ENCODE measurements at places on chromosomes 16 and 17.

- no peak for DNase-seq
Observed at GRCh38 chr16:88566158-88566557, 4.0 kb upstream of the ZC3H18 start.

- no peak for DNase-seq
Observed at GRCh38 chr16:73504591-73505575, 457.0 kb upstream of the ZFHX3 start.

GRCh38 chr16:4052801-4053293 lies 63.4 kb downstream of the ADCY9 start:
- DNase-seq, result no peak

DNA sequence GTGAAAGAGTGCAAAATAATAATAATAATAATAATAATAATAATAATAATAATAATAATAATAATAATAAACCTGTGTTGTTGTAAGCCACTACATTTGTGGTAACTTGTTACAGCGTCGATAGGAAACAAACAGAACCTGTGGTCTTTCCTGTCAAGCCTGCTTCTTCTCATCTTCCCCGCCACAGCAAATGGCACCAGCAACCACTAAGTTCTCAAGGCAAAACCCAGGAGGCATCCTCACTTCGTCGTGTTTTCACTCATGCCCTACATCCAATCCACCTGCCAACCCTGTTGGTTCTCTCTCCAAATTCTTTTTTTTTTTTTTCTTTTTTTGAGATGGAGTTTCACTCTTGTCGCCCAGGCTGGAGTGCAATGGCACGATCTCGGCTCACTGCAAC lies 34.2 kb downstream of the ITGAE start:
- DNase-seq, result no peak

- no peak for DNase-seq
Observed at GRCh38 chr17:65404761-65405160, 156.7 kb downstream of the AXIN2 start.

DNA sequence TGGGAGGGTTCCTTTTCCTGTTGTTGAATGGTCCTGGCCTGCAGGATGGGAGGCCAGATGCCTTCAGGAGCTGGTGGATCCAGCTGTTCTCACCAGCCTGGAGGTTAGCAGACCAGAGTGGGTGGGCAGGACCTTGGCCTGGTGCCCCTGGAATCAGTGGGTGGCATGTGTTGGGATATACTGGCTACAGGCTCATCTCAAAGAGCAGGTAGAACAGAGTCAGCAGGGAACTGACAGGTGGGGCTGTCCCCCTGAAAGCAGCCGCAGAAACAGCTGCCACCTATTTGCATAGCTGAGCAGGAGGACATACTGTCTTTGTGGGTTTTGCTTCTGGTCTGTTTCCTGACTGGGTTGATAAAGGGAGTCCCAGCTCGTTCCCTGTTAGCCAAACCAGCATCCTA lies 144.1 kb downstream of the RAB11FIP4 start:
- no peak for DNase-seq

DNA sequence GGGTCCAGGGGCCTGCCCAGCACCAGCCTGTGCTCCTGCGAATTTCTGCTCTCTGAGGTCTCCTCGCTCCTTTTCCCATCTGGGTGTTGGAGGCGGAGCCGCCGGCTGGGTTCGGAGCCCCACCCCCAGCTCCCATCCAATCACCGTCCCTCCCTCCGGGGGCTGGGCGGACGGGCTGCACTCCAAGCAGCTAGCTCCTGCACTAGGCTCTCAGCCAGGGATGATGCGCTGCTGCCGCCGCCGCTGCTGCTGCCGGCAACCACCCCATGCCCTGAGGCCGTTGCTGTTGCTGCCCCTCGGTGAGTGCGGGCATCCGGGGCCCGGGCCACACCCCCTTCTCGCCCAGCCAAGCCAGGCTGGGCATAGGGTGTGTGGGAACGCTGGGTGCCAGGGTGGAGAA lies at the start of gene NRN1L:
Gene NRN1L (plus strand): TSS at position 202 of the 400 bp plus-strand sequence. CDS start 19 bp downstream, at position 221.
- DNase-seq, result peak; percentile 86

DNA sequence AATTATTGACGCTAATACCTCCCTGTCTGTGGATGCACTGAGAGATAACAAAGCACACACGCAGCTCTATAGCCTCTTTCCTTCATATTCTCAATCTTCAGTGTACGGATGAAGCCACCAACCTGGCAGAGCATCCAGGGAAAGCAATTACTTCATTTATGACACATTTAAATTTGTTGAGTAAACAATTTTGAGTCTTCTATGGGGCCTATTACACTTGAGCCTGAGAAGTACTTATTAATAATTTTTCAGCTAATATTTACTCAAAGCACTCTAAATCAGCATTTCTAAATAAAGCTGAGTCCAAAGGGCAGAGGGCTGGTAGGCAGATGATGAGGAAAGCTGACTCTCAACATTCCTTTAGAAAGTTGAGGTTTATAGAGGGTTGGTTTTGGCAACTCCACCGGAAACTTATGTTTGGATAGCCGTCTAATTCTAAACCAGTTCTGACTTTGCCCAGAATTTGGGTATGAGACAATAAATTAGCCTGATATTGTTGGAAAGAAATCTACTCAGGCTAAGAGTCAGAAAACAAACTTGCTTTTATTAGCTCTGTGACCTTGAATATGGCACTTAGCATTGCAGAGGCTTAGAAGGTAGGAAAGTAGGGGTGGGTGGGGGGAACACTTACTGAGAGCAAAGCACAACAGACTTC lies 643.5 kb downstream of the CDH11 start:
- no peak for DNase-seq

DNA sequence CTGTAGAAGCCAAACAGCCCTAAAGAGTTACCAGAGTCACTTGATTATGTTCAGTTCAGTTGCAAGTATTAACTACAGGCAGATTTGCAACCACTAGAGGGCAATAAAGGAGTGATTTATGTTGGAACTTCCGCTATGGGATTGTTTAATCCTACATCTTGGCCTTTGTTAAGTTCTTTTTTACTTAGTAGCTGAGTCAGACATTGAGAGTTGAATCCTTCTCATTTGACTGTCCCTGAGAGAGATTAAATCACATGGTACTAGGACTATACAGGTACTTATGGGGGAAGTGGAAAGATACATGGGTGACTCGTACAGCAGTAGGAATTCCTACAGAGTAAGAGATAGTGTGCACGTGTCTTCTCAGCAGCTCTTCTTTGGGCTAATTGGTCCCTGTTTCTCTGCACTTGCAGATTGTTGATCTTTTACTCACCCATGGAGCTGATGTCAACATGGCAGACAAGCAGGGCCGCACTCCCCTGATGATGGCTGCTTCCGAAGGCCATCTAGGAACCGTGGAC lies 40.3 kb downstream of the CYB561 start:
- peak; percentile 22 for DNase-seq

DNA sequence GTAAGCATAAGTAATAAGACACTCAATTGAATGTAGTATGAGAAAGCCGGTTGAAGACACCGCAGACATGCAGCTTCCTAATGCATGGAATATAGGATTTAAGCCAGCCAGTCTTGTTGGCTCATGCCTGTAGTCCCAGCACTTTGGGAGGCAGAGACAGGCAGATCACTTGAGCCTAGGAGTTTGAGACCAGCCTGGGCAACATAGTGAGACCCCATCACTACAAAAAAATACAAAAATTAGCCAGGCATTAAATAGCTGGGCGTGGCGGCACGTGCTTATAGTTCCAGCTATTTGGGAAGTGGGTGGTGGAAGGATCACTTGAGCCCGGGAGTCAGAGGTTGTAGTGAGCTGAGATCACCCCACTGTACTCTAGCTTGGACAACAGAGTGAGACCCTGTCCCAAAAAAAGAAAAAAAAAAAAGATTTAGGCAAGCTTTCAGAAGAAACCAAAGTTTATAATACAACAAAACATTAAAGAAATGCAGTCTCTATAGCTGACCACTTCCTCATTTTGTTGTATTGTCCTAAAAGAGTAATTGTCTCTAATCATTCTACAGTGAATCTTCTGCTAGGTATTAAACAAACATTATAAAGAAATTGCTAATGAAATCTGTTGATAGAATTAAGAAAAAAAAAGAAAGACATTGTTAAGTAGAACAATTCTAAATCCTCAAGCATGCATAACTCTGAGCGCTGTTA lies 68.6 kb upstream of the KIFC3 start:
- no peak for DNase-seq

DNA sequence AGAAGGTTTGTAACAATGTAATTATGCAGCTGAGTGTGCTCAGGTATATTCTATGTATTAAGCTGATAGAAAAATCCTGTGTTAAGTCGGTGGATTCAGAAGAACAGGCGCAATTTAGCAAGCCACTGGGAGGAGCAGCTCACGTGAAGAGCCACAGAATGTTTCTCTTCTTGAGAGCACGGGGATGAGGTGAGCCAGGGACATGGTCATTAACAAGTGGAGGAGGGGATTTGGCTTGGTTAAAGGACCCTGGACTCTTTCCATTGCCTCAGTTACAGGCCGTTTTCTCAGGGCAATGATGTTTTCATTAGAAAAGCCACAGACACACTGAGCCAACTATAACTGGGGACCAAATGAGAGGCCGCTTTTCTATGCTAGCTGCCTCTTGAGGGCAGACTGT lies 178.7 kb downstream of the SNX29 start:
- DNase-seq, result no peak

- DNase-seq, result no peak
Observed at GRCh38 chr16:66703406-66704215, 7.1 kb upstream of the CMTM4 start.

GRCh38 chr16:9012848-9013507 lies 49.3 kb upstream of the USP7 start:
- DNase-seq, result peak; percentile 48

DNA sequence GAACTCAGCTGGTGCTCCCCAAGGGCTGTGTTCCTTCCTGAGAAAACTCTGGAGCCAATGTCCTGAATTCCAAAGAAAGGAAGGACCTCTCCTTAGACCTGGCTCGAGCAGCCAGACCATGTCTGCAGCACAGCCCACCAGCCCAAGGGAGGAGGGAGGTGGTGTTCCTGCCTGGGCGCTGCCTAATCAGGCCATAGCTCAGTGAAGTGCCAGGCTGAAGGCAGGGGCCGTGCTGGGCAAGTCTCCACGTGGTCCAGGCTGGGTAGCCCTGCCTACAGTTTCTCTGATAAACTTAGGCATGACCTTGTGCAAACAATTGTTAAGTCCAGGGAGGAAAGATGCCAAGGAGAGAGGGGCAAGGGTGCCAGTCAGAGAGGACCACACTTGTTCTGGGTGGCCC lies 76.8 kb downstream of the MPRIP start:
- no peak for DNase-seq

GRCh38 chr16:57611181-57611580 lies 17.2 kb upstream of the ADGRG1 start:
- DNase-seq, result no peak
